ENCODE measurements at places on chromosomes 16 and 17. TPM values are rescaled to one million over a fixed set of nuclear protein-coding genes. Genes with fewer than 3 reads are reported as not detected.

The DUS2 gene
- total RNA-seq = 14.0 TPM

The CETP gene
- total RNA-seq = not detected

The PRSS8 gene
- 3.9 TPM for total RNA-seq

The RAMP2 gene
- total RNA-seq = 6.1 TPM

The TSPOAP1 gene
- total RNA-seq = 0.60 TPM

All from astrocyte (in vitro differentiated cells and primary cell).